ENCODE measurements at places on chromosomes 1 and 21.
A peak's percentile ranks its signal among the peaks of the same experiment; 100 is the strongest.

DNA sequence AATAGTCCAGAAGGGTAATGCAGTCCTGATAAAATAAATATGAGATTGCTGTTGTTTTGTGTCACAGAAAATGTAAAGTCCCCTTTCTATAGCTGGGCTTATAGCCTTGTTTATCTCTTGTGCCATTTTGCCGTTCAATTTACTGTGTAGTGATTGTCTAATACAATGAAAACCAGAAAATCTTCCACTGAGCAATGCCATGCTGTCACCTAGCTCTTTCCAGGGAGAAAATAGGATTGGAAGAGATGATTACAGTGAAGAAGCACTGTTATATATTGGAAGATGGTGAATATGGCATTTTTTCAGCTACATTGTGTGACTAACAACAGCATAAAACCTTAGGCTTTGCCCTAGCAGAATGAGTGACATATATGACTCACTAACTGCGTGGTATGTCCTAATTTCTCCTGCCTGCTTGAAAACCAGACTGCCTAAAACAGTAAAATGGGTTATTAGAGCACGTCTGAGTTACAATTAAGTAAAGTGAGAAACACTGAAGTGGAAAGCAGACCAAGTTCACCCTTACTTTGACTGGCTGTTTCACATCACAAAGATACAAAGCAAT is 332.4 kb upstream of the ZP4 start:
- DNase-seq: no peak

DNA sequence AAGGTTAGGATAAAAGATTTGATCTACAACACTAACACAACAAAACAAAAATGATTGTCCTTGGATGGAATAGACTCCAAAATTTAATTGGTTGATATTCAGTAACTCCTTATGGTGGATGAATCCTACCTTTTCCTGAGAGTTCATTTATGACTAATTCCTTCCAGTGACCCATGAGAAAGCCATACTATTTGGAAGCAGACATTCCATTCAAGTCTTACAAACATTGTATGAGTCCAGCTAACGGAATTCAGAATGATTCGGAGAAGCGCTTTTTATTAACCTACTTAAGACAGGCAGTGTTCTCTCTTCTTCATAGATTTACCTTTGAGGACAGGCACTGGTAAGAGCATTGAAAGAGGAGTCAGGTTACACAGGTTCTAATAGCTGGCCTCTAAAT is 155.6 kb upstream of the ZNF648 start:
- no peak for DNase-seq

DNA sequence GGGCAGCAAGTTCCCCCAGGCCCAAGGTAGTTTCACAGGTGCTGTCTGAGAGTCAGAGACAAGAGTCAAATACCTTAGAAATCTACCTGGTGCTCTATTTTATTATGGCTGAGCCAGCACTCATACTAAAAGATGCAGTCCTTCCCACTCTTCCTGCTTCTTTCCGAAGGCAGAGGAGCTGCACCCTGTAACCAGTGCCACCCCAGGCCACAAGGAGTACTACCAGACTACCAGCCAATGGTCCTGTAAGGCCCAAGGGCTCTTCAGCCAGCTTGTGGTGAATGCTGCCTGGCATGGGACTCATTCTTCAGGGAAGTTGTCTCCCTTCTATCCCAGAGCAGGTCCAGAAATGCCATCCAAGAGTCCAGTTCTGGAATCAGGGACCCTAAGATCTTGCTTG is 203.8 kb upstream of the DUSP10 start:
- no peak for DNase-seq

GRCh38 chr1:46522184-46522968 is 29.1 kb downstream of the KNCN start:
- DNase-seq: no peak

- DNase-seq: peak; percentile 67
These were observed 41.2 kb downstream of the RRAGC start for GRCh38 chr1:38818175-38818976.

DNA sequence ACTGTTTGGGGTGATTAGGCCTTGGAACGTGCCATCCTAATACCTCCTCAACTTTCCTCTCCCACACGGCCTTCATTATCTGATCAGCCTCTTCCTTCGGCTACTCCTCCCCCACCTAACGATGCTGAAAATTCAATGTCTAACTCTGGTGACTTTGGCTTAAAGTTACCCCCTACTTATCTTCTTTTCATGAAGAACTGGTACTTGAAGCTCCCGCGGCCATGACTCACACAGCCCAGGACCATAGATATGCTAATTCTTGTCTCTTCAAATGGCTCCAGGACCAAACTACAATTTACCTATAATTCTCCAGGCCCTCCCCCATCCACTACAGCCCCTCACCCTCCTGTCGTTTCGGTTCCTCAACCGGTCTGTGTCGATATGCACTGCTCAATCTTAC is 15.7 kb upstream of the AZIN2 start:
- no peak for DNase-seq

- no peak for DNase-seq
These were observed 81.2 kb upstream of the RAVER2 start for GRCh38 chr1:64663668-64664067.

GRCh38 chr1:44154049-44154448 is 12.6 kb upstream of the KLF18 start:
- no peak for DNase-seq

- DNase-seq: no peak
These were observed 5.4 kb downstream of the CDC42 start for GRCh38 chr1:22057861-22058260.

- no peak for DNase-seq
These were observed 8.7 kb upstream of the ZNF362 start for GRCh38 chr1:33247545-33247944.

DNA sequence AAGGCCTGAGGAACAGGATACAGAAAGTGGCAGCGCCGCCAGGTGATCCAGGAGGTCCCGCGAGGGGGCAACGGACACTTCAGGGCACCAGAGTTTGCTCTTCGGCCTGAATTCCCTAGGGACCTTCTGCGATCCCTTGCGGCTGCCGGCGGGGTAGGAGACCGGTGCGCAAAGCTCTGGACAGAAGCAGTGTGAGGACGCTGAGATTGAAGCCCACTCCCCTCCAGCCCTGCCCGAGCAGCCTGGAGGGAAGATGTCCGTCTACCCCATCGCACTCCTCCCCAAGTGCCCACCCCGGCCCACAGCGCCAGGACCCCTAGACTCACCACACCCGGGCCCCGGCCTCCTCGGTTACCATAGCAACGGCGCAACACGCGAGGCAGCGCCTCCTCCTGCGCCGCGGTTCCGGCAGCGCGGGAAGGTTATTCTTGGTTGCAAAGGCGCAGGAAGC is at the start of gene ANKRD45:
ANKRD45 (minus strand) TSS at position 361 of the 451 bp plus-strand sequence. CDS start 10,433 bp downstream, outside the sequence.
- DNase-seq: peak; percentile 63

DNA sequence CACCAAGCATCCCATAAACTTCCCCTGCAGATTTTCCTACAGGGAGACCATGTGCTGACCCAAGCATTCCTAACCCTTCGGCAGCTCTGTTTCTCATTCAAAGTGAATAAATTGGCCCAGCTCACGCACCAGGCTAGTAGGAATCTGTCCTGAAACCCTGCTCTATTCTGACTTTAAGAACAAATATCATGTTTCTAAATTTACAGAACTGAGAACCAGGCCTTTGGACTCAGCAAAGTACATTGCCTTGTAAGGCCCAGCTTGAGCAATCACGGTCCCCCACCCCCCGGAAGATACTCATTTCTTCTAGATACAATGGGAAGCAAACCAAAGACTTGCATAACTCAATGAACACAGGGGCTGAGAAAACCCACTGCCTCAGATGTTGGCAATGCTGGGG is 160.1 kb upstream of the NFIA start:
- no peak for DNase-seq

DNA sequence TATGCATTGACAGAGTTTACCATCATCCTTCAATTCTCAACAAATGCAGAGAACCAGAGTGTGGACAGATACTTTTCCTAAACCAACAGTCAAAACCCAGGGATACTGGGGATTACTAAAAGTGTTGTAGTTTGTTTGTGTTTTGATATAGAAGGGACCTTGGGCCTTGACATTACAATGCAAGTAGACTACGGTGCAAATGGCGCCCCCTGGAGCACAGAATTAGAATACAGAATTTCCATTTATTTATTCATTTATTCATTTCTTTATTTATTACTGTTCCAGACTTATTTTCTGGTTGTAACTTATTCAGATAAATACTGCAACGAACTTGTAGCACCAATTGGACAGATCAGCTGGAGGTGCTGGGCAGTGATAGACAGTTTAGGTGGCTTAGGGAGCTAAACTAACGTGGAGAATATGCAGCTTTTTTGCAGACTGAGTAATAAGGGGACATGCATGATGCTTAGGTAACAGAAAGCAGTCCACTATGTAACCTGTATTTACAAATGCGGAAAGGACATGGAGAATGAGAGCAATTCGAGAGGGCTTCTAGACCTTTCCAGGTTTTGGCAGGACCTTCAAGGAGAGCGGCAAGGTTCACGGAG is 42.6 kb downstream of the KIRREL1 start:
- DNase-seq: no peak

DNA sequence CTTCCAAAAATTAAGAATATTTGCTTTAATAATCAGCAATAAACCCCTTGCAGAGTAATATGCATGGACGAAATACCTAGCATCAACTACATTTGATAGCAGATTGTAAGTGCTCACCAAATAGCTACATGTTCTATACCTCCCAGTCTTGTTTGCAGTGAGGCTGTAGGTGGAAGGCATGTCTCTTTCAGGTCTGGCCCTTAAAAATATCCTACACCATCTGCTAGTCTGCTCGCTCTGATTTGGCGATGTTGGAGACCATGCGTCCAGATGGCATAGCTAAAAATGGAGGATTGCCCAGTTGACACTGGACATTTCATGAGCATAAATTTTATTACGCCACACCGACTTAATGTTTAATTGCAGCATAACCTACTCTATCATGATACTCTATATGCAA is 47.1 kb downstream of the SSX2IP start:
- DNase-seq: no peak

Data from right renal pelvis (tissue), 4 donors.